ENCODE measurements at places on chromosomes 3 and 15.

GRCh38 chr3:51955175-51955892 lies at the start of gene GPR62:
Gene GPR62, plus strand, starts transcription at chr3:51955381. Its CDS starts 272 bp downstream, at chr3:51955653.
- DNase-seq: no peak

DNA sequence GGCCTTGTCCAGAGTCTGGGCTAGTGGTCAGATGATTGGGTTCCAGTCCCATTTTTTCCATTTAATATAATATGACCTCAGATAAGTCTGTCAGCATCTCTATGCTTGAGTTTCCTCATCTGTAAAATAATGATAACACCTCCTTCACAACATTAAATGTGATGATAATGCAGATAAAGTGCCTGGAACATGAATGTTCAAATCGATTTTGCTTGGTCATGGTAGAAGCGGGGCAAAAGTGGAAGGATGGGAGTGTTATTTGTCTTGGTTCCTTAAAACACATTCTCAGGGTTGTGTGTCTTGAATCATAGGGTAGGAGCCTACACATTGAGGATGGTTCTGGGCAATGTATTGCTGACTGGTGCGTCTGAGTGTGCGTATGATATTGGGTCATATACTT lies 16.9 kb downstream of the ARIH2 start:
- no peak for DNase-seq

DNA sequence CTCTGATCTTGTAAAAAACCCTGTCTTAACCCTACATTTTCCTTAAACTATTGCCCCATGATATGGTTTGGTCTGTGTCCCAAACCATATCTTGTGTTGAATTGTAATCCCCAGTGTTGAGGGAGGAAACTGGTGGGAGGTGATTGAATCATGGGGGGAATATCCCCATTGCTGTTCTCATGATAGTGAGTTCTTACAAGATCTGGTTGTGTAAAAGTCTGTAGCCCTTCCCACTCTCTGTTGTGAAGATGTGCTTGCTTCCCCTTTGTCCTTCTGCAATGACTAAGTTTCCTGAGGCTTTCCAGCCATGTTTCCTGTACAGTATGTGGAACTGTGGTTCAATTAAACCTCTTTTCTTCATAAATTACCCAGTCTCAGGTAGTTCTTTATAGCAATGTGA lies 881.4 kb downstream of the DIPK2A start:
- no peak for DNase-seq

- DNase-seq: no peak
These were observed 568.7 kb upstream of the UBE2E2 start for GRCh38 chr3:22634433-22634832.

DNA sequence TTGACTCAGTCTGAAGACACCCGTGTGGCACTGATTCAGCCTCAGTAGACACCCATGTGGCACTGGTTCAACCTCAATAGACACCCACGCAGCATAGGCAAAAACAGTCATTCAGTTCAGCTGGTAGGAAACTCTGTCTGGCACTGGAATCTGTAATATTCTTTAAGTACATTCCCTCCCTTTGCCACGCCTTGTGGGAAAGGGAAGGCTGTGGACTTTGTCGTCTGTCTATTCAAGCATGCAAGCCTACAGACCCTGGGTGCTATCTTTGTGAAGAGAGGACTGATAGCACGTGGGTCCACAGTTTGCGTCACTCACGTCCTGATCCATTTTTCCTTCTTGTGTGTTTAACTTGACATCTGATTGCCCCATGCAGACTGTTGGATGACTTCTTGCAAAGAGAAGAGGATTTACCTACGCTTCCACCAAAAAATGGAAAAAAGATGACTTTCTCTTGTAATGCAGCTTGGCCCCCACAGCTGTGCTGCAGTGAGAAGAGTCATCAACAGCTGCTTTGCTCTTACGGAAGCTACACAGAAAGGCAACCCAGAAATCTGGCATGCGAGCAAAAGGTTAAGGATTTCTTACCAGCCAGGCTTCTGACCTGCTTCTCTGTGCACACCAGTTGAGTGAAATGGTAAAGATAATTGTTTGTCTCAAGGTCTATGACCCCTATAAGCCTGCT lies 278.1 kb downstream of the ULK4 start:
- DNase-seq: no peak

DNA sequence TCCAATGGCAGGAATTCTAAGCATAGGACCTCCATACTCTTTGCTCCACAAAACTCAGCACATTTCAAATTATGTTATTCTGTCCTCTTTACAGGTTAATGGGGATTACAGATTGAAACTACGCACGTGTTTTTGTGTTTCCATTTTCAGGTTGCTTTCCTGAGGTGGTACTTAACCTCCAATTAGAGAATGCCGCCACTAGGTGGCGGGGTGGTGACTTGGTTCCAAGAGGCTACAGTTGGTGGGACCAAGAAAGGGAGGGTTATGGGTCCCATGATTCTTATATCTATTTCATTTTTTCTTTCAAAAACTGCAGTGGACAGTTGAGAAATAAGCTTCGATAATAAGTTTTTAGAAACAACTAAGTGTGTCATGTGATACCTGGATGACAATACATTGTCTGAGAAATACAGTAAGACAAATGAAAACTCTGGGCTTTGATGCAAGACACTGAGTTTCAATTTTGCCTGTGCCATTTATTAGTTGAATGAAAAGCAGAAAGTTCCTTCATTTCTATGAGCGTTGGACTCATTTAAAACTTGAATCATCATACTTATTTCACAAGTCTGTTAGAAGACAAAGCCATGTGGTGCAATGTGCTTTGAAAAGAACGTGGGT lies 539.0 kb downstream of the FGF12 start:
- DNase-seq: peak; percentile 21

DNA sequence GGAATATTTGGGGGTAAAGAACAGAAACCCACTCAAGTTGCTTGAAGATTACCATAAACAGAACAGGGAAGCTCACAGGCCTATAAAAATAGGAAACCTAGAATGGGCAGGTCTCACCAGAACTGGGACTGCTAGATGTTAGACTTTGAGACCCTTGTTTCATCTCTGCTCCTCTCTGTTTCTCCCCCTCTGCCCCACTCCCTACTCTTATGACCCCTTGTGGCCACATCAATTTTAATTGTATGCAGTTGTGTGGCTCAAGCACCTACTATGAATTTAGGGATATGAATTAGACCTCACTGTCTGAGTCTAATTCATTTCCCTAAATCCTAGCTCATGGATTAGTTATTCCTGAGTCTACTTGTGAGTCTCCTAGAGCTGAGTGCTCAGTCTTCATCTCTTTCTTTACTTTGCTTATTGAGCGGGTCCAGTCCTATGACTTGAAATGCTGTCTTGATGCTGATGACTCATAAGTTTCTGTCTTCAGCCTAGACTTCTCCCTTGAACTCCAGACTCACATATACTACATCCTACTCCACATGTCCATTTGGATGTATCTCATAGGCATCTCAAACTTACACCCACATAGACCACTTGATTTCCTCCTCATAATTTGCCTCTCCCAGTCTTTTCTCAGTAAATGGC lies 78.7 kb downstream of the ITPR1 start:
- no peak for DNase-seq

GRCh38 chr15:98731712-98732450 lies 83.5 kb downstream of the IGF1R start:
- no peak for DNase-seq

GRCh38 chr3:194003114-194004057 lies 132.6 kb upstream of the HES1 start:
- DNase-seq: peak; percentile 34

DNA sequence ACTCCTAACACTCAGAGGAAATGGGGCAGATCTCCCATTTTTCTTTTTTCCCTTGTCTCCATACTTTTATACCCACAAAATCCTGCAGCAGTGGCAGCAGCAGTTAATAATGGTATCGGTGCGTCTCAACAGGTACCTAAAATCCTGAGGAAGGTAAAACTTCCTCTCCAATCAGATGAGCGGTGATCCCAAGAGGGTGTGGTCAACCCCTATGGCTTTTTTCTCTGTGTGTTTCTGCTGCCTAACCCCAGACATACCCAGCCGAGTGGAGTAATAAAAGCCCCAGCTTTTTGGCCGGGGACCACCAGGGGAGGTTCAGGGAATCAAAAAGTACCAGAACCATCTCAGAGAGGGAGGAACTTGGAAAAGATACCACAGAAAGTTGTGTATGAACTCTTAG lies 9.1 kb downstream of the GK5 start:
- DNase-seq: no peak

- no peak for DNase-seq
These were observed 19.6 kb downstream of the CSRNP1 start for GRCh38 chr3:39133822-39134221.

GRCh38 chr15:30919877-30920550 lies 16.3 kb downstream of the FAN1 start:
- no peak for DNase-seq

DNA sequence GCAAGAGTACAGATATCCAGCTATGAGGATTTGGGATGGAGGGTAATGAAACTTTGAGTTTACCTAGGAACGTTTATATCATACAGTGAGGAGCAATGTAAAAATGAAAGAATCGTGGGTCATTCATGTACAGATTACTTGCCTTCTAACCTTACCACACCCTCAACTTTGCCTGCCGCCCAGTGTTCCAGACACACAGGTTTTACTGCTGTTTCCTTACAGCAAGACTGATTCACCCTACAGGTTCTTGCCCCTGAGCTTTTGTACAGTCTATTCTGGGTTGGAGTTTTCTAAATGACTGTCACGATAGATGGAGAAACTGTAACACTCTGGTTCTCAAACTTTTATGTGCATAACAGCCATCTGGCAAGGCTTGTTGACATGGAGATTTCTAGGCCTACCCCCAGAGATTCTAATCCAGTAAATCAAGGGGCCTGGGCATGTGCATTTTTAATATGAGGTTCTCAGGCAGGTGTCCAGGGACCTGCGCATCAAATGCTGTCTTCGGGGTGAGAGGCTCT lies 6.6 kb upstream of the TPRG1 start:
- DNase-seq: no peak

- DNase-seq: no peak
These were observed 48.2 kb upstream of the STAC start for GRCh38 chr3:36332139-36332538.

DNA sequence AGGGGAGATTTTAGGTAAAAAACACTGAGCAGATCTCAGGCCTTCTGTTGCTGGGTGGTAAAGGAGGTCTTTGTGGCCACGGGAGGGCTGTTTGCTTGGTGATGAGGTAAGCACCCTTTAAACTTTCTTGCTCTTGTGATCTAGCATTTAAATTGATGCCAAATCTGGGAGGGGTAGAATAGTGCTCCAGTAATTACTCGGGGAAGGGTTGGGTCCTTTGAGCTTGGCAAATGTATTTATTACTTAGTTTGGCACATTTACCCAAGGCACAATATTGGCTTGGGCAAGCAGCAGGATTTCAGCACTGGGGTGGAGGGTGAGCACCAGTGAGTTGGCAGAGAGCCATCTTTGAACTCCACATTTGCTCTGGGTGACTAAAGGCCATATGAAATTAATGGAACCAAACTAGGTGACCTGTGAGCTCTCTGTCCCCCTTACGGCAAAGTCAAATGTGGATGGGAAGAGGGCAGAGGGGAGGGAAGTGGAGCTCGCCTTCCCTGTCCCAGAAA lies 185.9 kb upstream of the ONECUT1 start:
- DNase-seq: no peak

DNA sequence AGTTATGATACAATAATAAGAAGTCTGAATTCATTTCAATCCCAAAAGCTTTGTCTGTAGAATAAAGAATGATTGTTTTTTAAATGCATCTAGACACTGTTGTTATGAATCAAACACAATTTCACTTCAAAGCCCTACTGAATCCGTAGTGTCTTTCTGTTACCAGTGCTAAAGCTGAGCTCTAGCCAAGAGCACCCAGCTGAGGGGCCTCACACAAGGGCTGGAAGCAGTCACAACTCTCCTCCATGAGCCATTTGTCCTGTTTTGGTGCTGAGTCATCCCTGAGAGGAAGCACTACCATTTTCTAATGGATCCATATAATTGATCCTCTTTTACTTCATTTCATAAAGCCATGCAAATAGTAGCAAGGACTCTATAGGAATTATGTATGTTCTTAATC lies 158.2 kb upstream of the ANKRD28 start:
- no peak for DNase-seq

GRCh38 chr15:101612676-101613075 lies 39.5 kb downstream of the TM2D3 start:
- DNase-seq: no peak

GRCh38 chr3:195446359-195446758 lies 3.5 kb upstream of the ACAP2 start:
- DNase-seq: no peak

GRCh38 chr3:76998555-76998954 lies 41.3 kb upstream of the ROBO2 start:
- no peak for DNase-seq

GRCh38 chr3:83096-83495 lies 113.5 kb upstream of the CHL1 start:
- DNase-seq: no peak

DNA sequence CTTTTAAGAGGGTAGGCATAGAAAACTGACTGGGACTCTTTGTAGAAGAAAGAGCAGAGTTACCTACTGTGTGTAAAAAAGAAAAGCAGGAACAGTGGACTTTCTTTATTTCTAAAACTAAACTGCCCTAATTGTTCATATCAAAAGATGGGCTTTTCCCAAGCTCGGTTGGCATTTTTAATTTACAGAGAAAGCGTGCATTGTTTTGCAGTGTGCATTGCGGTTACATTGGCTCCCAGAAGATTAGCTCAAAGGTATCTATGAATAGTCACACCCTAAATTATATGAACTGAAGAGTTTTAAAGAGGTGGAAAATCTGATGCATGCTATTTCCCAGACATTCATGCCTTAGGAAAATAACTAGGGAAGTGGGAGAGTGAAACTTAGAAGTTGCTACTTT lies 36.5 kb downstream of the MITF start:
- no peak for DNase-seq

GRCh38 chr3:149964291-149964690 lies 6.4 kb downstream of the PFN2 start:
- DNase-seq: no peak

- DNase-seq: no peak
These were observed 11.4 kb downstream of the AMOTL2 start for GRCh38 chr3:134362670-134363380.

DNA sequence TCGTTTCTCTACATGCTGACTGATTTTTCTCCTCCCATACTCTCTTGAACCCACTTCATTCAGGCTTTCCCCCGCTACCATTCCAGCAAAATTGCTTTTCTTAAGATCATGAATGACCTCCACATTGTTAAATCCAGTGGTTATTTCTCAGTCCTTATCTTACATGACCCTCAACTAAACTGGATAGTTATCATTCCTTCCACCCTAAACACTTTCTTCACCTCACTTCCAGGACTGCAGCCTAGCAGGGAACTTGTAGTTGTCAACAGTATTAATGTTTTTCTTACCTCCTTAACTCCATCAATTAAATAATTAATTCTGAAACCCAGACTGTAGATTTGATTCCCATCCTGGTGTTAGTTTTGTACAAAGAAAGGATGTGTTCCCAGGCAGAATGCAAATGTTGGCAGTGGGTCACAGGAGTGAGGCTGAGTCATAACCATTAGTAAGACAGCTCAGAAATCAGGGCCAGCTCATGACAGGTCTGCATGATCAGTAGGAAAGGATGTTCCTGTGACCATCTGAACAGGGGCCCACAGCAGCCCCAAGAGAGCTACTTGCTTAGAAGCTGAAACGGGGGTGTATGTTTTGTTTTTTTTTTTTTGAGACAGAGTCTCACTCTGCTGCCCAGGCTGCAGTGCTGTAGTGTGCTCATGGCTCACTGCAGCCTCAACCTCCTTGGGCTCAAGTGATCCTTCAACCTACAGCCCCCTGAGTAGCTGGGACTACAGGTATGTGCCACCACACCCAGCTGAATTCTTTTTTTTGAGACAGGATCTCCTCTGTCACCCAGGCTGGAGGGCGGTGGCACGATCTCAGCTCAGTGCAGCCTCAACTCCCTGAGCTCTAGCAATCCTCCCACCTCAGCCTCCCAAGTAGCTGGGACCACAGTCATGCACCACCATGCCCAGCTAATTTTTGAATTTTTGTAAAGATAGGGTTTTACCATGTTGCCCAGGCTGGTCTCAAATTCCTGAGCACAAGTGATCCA lies 9.1 kb downstream of the BCL2L10 start:
- DNase-seq: no peak
